ENCODE measurements at places on chromosomes 12 and 14.
A peak's percentile ranks its signal among the peaks of the same experiment; 100 is the strongest.

DNA sequence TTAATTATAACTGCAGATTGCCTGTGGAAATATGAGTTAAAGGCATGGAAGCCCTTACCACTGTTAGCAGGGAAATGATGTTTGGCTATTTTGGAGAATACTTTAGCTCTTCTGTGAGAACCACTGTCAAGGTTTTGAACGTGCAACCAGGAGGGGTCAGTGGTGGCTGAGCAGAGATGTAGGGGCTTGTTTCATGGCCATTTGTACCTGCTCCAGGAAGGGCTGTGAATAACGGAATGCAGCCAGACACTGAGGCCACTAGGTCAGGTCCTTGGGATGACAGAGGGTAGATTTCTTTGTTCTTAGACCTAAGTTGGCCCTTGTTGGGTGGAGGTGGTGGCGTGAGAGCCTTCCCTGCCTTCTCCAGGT is 8.3 kb downstream of the TRAF3 start:
- DNase-seq = no peak

GRCh38 chr12:75474116-75474515 is 6.4 kb upstream of the GLIPR1 start:
- no peak for DNase-seq

- DNase-seq = no peak
Measured at GRCh38 chr12:39646963-39647362, 27.4 kb upstream of the ABCD2 start.

DNA sequence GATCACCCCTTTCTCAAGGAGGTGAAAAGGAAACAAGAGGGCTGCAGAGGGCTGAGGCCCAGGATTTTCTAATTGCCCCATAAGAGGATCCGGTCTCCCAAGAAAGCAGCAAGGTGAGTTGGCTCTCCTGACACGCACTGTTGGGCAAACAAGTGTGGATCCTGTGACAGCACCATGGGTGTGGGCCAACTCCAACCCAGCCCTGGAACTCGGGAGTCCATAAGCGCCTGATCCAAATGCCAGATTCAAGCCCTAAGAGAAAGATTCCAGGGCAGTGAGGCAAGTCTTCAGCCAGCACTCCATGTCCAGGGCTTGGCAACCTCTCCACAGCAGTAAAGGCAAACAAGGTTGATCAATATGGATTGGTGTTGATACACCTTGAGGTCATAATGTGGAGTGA is 33.1 kb downstream of the KCNA5 start:
- no peak for DNase-seq

DNA sequence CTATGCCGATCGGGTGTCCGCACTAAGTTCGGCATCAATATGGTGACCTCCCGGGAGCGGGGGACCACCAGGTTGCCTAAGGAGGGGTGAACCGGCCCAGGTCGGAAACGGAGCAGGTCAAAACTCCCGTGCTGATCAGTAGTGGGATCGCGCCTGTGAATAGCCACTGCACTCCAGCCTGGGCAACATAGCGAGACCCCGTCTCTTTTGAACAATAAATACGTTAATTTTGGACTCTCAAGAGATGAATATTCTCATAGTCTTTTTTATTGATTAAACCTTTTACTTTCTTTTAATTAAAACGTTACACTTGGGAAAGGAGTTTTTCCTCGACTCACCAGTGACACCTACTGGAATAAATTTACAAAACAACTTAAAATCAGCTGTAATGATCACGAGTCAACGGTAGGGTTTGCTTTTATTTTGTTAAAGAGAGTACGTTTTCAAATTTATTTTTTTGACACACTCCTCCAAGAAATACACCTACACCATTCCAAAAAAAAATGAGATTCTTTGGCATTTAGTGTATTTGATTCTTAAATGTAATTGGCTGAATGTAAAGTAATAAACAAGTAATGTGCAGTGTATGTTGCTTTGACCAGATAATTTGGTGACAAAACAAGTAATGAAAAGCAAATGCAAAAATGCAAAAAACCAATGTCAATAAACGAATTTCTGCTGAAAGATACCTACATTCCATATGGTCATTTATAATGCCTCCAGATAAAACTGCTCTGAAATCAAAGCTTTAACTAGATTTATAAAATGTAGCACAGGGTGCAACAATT is 687 bp upstream of the RPS29 start:
- peak; percentile 74 for DNase-seq

GRCh38 chr14:69648480-69649451 is 37.4 kb downstream of the SUSD6 start:
- no peak for DNase-seq

DNA sequence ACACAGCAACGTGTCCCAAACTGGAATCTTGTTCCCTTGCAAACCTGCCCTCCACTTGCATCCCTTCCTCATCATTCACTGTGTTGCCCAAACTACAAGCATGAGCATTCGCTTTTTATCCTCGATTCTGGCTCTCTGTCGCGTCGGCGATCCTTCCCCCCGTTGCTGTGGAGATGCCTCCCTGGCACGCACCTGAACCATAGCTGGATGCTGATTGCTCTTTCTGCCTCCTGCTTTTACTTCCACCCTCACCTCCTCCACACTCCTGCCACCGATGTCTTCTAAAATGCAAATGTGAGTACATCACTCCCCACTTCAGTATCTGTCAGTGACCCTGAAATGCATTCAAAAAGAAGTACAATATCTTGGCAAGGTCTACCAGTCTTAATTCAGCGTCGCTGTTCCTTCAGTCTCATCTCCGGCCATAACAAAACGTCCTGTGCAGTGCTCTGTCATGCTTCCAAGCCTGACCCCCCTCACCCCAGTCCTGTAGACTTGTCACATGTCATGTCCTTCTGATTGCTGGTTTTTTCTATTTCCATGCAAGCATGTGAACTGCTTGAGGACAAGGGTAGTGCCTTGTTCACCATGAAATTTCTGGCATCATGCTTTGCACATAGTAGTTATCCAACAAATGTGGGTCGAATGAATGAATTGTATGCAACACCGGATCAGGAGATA is 2.5 kb upstream of the PPP2R5C start:
- no peak for DNase-seq

GRCh38 chr12:23855813-23856212 is 93.7 kb downstream of the SOX5 start:
- DNase-seq = no peak
